ENCODE measurements at places on chromosomes 5 and 9. TPM values are rescaled to one million over a fixed set of nuclear protein-coding genes. Genes with fewer than 3 reads are reported as not detected.

DNA sequence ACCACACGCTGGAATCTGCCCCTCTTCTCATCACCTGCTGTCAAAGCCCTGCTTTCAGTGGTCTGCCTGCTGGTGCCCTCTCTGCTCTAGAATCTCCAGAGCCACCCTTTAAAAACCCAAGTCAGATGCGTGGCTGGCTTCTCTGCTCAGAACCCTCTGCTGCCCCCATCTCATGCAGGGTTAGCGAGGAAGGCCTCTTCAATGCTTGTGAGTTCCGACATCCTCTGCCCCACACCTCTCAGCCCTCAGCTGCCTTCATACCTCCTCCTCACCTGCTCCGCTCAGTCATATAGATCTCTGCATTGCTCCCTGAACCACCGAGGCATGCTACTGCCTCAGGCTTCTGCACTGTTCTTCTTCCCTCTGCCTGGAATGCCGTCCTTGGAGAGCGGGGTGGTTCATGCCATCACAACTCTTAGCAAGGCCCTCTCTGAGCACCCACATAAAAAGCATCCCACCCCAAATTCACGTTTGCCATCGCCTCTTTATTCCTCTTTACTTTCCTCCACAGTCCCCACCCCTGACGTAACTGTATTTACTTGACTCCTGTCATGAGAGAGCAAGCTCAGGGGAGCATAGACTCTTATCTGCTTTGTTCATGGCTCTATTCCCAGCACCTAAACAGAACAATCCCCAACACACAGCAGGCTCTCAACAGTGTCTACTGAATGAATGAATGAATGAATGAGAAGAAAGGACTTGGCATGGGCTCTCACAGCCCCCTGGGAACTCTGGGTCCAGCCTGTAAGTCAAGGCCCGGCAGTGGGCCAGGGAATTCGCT lies 10.4 kb downstream of the SHB start:
- no peaks in the 10 kb centered on the region for H3K27me3 ChIP-seq
- peaks cover 2% of the 10 kb centered on the region for H3K4me1 ChIP-seq
- H3K27ac ChIP-seq = no peak overlapping the region
- no peak overlapping the region for H3K4me3 ChIP-seq
- no peaks in the 10 kb centered on the region for H3K36me3 ChIP-seq
- no peak for DNase-seq

DNA sequence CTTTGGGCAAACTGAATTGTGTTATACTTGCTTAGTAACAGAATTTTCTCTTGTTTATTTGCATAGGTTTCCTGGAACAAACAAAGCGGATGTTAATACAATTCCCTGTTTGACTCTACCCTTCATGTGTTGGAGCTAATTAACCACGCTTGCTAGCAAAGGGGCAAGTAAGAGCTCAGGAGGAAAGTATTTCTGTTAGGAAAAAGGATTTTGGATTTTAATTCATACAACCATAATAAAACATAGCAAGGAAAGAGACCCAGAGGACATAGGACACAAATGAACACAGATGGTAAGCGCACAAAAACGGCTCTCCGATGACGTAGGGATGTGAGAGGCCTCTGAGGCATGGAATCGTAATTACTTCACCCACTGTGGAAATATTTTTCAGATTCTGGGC lies 5.1 kb upstream of the DCAF12 start:
- H3K36me3 ChIP-seq = no peaks in the 10 kb centered on the region
- no peaks in the 10 kb centered on the region for H3K4me1 ChIP-seq
- H3K4me3 ChIP-seq = no peak overlapping the region
- no peak overlapping the region for H3K27ac ChIP-seq
- H3K27me3 ChIP-seq = no peaks in the 10 kb centered on the region
- no peak for DNase-seq

- no peaks in the 10 kb centered on the region for H3K36me3 ChIP-seq
- no peaks in the 10 kb centered on the region for H3K4me1 ChIP-seq
- no peaks in the 10 kb centered on the region for H3K27me3 ChIP-seq
- H3K27ac ChIP-seq = no peak overlapping the region
- no peak for DNase-seq
These were observed 48.7 kb downstream of the RICTOR start for GRCh38 chr5:39025456-39025855.

DNA sequence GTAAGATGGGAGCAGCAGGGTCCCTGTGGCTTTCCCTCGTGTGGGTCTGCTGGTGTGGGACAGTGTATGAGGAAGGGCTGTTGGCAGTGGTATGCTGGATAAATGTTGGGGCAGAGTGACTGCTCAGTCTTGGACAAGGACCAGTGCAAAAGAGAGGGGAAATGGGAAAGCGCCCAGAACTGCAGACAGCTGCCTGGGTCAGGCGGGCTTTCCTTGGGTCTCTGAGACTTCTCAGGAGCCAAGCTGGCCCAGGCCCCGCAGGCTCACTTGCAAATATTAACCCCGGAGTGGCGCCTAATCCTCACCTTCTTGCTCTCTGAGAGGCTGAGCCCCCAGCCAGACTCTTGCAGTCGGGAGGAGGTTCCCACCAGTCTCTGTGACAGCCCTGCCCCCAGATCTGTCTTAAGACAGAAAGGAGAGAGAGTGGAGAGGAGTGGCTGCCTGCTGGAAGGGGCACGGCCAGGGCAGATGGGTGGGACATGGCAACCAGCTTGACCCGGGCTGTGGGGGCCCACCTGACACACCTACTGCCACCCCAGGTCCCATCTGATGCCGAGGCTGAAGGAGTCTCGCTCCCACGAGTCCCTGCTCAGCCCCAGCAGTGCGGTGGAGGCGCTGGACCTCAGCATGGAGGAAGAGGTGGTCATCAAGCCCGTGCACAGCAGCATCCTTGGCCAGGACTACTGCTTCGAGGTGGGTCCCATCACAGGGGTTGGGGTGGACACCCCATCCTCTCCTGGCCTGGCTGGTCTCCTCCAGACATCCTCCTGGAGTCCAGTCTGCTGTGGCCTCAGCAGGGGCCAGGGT lies 105.2 kb downstream of the DAB2IP start:
- H3K27me3 ChIP-seq = no peaks in the 10 kb centered on the region

DNA sequence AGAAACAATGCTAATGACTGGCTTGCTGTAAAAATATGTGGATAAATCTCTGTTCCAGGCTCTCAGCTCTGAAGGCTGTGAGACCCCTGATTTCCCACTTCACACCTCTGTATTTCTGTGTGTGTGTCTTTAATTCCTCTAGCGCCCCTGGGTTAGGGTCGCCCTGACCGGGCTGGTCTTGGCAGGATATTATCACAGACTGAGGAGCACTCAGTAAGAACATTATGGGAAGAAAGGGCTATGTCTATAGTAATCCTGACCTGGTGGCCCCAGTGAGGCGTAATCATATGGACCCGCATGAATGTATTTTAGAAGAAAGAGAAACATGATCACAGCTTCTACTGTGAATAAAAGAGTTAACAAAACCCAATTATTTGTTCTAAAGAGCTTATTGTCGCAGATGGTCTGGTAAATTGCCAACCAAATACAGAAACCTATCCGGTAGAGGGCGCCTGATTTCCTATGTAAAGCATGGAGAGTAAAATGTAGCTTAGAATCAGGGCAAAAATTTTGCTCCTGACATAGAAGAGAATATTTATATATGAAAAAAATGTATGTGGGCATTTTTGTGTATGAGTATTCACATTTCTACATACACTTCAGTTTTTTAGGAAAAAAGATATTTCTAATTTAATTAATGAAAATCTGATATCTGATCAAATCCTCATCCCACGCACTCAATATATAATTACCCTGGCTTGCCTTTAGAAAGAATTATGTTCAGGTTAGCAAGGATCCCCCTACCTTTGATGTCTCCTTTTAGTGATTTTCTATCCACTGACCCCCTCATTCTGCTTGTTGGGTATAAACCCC lies 5.8 kb upstream of the IFNA1 start:
- no peaks in the 10 kb centered on the region for H3K4me1 ChIP-seq
- H3K4me3 ChIP-seq = no peak overlapping the region
- no peak overlapping the region for H3K27ac ChIP-seq
- DNase-seq = no peak

DNA sequence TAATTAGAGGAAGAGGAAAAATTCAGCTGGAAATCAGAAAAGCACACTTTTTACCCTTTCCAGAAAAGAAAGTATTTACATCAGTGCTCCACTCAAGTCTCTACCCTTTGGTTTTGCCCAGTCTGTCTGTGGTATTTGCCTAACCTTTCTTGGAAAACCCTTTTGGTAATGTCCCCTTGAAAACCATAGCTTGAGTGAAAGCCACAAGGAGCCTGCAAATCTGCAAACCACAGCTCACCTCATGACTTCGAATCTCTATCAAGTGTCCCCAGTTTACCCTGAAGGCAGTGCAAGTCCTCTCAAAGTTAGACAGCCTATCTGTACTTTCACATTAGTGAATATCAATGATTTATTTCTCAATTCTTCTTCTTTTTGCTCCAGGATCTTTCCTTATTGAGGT lies 162.1 kb upstream of the TSLP start:
- no peak overlapping the region for H3K27ac ChIP-seq
- H3K4me3 ChIP-seq = no peak overlapping the region
- DNase-seq = no peak

DNA sequence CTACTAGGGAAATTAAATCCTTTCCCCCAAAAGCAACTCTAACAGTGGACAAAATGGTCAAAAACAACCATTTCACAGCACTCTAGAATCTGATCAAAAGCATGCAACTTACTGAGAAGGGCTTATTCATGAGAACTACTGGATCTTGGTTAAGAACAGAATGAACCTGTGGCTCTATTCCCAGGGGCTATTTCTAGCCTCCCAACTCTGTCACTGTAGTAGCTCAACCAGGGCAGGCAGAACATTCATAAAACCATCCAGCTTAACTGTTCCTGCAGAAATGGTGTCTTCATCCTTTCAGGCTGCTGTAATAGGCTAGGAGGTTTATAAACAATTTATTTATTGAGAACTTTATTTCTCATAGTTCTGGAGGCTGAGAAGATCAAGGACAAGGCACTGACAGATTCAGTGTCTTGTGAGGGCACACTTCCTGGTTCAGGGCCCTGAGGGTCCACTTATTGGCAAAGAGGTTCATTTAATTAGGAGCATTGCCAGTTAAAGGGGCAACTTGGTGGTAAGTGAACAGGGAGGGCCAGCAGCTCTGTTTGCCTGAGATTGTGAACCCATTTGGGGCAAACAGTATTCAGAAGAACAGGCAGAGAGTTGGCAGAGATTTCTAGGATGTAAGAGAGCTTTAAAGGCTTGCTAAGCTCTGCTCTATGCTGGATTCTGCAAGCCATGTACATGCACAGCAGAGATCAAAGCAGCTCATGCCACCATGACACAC lies 238.5 kb upstream of the FBXL7 start:
- H3K27me3 ChIP-seq = no peaks in the 10 kb centered on the region
- no peak overlapping the region for H3K4me3 ChIP-seq
- DNase-seq = no peak
- H3K27ac ChIP-seq = peak overlapping the region; percentile 76
- H3K4me1 ChIP-seq = peaks cover 2% of the 10 kb centered on the region

GRCh38 chr5:139293202-139293506 lies 386 bp upstream of the MATR3 start:
- DNase-seq = no peak
- H3K27me3 ChIP-seq = no peaks in the 10 kb centered on the region
- no peaks in the 10 kb centered on the region for H3K36me3 ChIP-seq
- peak overlapping the region; percentile 84 for H3K27ac ChIP-seq

DNA sequence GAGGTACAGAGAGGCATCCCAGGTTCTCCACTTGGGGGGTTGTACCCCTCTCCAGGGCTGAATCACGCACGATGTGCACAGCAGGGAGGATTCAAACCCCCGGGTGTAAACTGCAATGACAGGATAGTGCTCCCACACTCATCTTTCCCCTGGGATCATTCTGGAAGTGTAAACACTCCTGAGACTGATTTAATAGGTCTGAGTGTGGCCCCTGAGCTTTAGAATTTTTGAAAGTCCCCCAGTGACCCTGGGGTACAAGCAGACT lies 16.5 kb downstream of the BICD2 start:
- DNase-seq = no peak
- no peaks in the 10 kb centered on the region for H3K27me3 ChIP-seq
- no peak overlapping the region for H3K4me3 ChIP-seq
- no peaks in the 10 kb centered on the region for H3K4me1 ChIP-seq
- H3K36me3 ChIP-seq = no peaks in the 10 kb centered on the region
- H3K27ac ChIP-seq = no peak overlapping the region

- no peaks in the 10 kb centered on the region for H3K4me1 ChIP-seq
- H3K27me3 ChIP-seq = no peaks in the 10 kb centered on the region
- no peak for DNase-seq
- no peak overlapping the region for H3K27ac ChIP-seq
- H3K36me3 ChIP-seq = no peaks in the 10 kb centered on the region
- no peak overlapping the region for H3K4me3 ChIP-seq
These were observed 4.5 kb upstream of the EGFL7 start for GRCh38 chr9:136657974-136658848.

- no peaks in the 10 kb centered on the region for H3K4me1 ChIP-seq
- no peak overlapping the region for H3K4me3 ChIP-seq
- DNase-seq = no peak
- H3K27ac ChIP-seq = no peak overlapping the region
These were observed 109.0 kb downstream of the FAM174A start for GRCh38 chr5:100644185-100644584.

DNA sequence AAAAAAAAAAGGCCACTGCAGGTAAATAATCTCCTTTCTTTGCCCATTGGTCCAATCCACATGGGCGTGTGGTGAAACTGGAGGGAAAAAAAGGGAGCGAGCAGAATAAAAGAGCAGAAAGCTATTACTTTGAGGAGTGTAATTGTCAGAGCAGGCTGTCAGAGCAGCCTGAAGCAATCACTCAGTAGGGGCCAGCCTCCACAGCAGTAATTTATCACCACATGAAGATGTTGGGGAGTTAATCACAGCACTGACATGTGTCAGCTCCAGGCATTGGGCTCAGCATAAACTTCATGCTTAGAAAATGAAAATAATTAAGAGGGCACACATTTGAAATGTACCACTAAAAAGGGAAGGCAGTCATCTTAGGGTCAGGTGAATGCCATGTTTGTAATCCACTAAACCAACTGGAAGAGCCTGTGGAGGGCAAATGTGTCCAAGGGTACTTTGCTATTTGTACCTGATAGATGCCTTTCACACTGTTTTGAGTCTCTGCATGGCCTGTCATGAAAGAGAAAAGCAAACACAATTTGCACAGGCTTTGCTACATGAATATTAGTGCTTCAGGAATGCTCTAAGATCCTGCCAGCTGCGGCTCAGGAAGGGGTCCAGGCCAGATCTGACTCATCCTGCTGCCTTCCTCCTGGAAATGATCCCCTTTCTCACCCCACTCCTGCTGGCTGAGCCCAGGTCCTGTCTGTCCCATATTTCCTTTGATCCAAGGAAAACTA lies 2.9 kb upstream of the PTGER4 start:
- no peak overlapping the region for H3K27ac ChIP-seq
- H3K4me1 ChIP-seq = no peaks in the 10 kb centered on the region
- no peaks in the 10 kb centered on the region for H3K36me3 ChIP-seq
- H3K27me3 ChIP-seq = no peaks in the 10 kb centered on the region
- DNase-seq = no peak

The FOXD4L5 gene
- total RNA-seq = 0.45 TPM

The ZNF346 gene
- total RNA-seq = 16.8 TPM

The SLC6A3 gene
- 0.23 TPM for total RNA-seq

The BNIP1 gene
- total RNA-seq = 8.2 TPM

The FIBCD1 gene
- total RNA-seq = not detected

The CTNND2 gene
- 0.24 TPM for total RNA-seq

The GPR151 gene
- 0.10 TPM for total RNA-seq
